Skeletal muscle cell (primary cell): ENCODE measurements at places on chromosomes 3 and 15.

DNA sequence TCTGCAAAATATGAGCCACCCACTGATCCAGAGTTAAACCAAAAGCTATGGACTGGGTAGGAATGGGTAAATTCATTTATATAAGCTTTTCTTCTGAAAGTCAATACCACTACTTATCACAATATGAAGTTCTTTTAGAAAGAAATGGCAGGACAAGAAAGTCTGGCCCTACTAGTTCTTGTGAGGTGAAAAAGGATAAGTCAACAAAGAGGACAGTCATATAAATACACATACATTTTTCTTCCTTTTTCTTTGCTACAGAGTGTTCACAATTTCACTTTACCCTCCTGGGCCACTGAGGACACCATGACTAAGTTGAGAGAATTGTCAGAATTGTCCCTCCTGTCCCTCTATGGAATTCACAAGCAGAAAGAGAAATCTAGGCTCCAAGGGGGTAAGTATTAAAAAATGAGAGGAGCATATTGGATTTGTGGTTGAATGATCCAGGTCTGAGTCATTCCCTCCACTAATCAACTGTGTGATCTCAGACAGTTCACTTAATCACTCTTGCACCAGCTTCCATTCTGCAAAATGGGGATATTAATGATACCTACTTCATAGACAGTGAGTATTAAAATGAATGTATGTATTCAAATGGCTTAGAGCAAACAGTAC lies 27.6 kb downstream of the ACP3 start:
- DNase-seq = no peak

DNA sequence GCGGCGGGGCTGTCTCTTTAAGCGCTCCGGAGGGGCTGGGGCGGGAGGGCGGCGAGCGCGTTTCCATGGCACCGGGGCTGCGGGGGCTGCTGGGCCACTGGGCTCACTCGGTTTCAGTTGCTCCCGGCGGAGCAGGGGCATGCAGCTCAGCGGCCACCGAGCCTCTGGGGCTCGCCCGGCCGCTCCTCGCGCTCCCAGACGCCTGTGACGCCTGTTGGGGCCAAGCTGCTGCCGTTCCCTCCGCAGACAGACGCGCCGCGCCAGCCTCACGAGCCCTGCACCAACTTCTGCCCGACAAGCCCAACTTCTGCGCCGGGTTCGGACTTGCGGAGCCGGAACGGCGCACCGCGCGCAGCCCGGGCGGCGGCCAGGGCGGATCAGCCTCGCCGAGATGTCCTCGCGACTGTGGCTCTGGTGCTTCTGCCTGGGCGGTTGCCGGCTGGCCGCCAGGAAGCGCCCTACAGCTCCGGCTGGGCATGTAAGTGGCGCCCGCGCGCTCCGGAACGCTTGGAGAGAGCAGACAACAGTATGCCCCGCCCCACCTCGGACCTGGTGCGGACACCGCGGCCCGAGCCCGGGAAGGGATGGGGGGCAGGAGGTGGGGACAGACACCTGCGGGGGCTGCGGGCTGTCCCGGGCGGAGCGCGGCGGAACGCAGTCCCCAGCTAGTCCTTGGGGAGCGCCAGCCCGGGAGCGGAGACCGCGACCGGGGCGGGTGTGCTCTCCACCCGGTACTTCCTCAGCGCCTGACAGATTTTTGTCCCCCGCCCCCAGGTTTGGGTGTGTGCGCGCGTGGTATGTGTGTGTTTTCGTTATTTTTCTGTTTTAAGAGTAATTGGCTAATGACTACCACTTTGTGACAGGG lies 154.1 kb upstream of the GOLIM4 start:
- peak; percentile 18 for DNase-seq

DNA sequence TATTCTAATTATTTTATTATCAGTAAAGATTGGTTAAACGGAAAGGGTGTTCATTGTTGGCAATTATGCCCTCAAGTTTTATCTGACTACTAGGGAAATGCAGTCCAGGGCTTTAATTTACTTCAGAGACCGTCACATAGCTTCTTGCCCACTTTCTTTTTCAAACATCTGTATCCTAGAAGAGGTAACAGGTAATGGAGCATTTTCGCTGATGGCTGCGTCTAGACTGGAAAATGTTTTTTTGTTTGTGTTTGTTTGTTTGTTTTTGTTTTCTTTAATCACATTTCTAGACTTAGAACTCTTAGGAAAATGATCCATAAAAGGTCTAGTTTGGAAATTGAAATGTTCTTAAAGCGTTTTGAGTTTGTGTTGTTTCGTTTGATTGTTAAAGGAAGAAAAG lies 71.4 kb downstream of the ANXA2 start:
- DNase-seq = no peak

DNA sequence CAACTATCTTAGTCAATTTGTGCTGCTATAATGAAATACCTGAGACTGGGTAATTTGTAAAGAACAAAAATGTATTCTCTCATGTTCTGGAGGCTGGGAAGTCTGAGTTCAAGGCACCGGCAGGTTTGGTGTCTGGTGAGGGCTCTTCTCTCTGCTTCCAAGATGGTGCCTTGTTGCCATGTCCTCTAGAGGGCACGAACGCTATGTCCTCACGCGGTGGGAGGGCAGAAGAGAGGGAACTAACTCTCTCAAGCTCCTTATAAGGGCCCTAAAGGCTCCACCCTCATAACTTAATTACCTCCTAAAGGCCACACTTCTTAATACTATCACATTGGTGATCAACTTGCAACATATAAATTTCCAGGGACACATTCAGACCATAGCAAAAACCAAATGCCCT lies 108.4 kb downstream of the ADAMTSL3 start:
- DNase-seq = no peak

GRCh38 chr3:191330530-191331048 lies 263 bp upstream of the UTS2B start:
- peak; percentile 48 for DNase-seq
